ENCODE measurements at places on chromosomes 12 and 14.

DNA sequence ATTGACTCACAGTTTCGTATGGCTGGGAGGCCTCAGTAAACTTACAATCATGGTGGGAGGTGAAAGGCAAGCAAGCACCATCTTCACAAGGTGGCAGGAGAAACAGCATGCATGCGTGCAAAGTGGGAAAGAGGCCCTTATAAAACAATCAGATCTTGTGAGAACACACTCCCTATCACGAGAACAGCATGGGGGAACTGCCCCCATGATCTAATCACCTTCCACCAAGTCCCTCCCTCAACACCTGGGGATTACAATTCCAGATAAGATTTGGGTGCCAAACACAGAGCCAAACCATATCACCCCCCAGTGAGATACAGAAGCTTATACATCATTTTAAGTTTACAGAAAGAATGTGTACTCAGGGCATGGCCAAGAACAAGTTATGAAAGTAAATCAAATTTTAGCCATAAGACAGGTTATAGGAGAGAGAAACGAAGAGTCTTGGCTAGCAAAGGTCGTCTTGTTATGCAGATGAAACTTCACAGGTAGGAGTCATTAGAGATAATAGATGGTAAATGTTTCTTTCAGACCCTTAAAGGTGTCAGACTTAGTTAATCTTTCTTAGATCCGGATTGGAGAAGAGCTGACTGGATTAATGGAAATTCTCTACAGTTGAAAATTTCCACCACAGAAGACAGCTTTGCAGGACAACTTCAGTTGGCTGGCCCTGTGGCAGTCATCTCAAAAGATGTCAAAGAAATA is 79.8 kb upstream of the SEL1L start:
- no peaks in the 10 kb centered on the region for H3K4me1 ChIP-seq
- no peaks in the 10 kb centered on the region for H3K36me3 ChIP-seq
- no peaks in the 10 kb centered on the region for H3K27me3 ChIP-seq
- H3K27ac ChIP-seq = no peak overlapping the region

DNA sequence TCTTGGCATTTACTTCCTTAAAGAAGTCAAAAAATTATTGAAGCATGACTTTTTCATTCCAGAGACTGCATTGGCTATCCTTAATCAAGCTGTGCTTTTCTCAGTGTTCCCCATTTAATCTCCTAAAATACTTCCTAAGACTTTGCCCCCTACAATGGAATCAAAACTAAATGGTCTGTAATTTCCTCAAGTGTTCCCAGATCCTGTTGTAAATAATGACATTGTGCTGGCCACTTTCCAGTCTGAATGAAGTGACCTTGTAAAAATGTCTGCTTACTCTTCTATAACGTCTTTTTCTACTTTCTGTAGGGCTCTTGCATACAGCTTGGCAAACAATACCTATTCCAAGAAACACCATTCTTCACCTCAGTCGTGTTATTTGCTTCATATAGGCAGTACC is 45.3 kb upstream of the MBIP start:
- H3K36me3 ChIP-seq = no peaks in the 10 kb centered on the region
- H3K27ac ChIP-seq = no peak overlapping the region
- DNase-seq = no peak
- no peak overlapping the region for H3K4me3 ChIP-seq
- H3K4me1 ChIP-seq = no peaks in the 10 kb centered on the region

DNA sequence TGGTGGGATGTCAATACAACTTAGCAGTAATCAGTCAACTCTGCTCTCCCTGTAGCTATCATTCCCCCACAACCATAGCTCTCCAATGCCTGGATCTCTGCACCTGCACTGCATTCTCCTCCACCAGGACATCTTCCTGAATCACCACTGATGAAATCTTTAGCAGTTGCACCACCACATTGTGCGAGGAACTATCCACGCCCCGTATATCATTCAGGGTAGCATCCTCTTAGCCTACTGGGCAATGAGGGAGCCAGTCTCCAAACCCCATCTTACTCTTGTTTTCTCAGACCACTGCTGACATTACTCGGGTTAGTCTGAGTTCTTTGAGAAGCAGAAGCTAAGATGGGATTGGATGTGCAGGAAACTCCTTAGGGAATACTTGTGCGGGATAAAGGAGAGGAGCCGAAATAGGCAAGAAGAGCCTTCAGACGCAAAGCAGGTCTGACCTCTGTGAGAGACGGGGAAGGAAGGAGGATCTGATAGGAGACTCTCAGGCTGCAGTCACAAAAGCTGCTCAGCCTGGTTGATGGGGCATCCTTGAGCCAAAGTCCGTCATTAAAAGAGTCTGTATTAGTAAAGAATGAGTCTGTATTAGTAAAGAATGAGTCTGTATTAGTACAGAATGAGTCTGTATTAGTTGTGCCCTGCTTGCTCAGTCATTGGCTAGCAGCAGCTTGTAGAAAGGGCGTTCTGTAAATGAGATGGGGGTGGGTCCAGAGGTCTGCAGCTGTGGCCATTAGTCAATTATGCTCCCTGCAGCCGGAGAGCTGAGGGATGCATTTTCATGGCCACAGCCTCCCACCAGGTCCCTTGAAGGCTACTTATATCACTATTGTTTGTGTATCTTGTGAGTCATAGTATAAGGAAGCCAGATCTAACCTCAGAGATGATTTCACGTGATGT is 49.6 kb upstream of the RASSF3 start:
- H3K4me1 ChIP-seq = no peaks in the 10 kb centered on the region
- no peaks in the 10 kb centered on the region for H3K27me3 ChIP-seq
- DNase-seq = no peak
- no peaks in the 10 kb centered on the region for H3K36me3 ChIP-seq
- H3K4me3 ChIP-seq = no peak overlapping the region

DNA sequence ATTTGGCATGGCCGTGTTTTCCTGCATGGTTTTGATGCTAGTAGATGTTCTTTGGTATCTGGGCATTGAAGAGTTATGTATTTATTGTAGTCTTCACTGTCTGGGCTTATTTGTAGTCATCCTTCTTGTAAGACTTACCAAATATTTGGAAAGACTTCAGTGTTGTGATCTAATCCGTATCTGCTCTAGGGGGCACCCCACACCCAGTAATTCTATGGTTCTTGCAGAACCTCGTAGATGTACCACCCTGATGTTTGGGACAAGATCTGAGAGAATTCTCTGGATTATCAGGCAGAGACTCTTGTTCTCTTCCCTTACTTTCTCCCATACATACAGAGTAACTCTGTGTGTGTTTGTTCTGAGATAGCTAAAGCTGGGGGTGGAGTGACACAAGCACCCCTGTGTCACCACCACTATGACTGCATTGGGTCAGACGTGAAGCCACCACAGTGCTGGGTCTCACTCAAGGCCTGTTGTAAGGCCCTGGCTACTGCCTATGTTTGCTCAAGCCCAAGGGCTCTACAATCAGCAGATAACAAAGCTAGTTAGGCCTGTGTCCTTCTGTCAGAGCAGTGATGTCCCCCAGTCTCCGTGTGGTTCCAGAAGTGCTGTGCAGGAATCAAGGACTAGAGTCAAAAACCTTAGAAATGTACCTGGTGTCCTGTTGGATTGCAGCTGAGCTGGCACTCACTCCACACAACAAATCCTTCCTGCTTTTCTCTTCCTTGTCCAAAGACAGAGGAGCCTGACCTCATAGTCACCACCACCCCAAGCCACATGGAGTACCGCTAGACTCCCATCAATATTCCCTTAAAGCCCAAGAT is 9.6 kb downstream of the RDH16 start:
- no peak overlapping the region for H3K4me3 ChIP-seq
- no peak overlapping the region for H3K27ac ChIP-seq
- H3K4me1 ChIP-seq = no peaks in the 10 kb centered on the region
- no peak for DNase-seq
- no peaks in the 10 kb centered on the region for H3K27me3 ChIP-seq
- no peaks in the 10 kb centered on the region for H3K36me3 ChIP-seq

- no peak overlapping the region for H3K4me3 ChIP-seq
- DNase-seq = no peak
- no peak overlapping the region for H3K27ac ChIP-seq
- H3K36me3 ChIP-seq = no peaks in the 10 kb centered on the region
Measured at GRCh38 chr14:36367985-36368774, 47.7 kb upstream of the MBIP start.

DNA sequence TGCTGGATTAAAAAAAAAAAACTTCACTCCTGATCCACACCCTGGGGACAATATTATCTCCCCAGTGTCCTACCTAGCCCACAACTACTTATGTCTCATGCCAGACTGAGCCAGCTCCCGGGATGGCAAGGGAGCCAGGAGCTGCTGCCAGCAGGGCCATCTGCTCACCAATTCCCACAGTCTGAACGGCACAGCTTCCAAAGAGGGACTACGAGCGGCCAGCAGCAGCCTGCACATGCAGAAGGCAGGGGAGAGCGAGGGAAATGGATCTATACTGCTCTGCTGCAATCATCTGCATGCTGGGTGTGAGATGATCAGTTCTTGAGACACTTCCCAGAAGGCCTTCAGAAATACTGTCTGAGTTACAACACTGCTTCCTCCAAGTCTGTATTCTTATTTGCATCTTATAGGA is 11.1 kb downstream of the SSH1 start:
- H3K4me3 ChIP-seq = no peak overlapping the region
- no peaks in the 10 kb centered on the region for H3K27me3 ChIP-seq
- DNase-seq = no peak
- no peaks in the 10 kb centered on the region for H3K36me3 ChIP-seq

GRCh38 chr12:6158749-6159148 is 34.3 kb upstream of the VWF start:
- H3K27ac ChIP-seq = no peak overlapping the region
- H3K27me3 ChIP-seq = no peaks in the 10 kb centered on the region
- no peaks in the 10 kb centered on the region for H3K36me3 ChIP-seq

DNA sequence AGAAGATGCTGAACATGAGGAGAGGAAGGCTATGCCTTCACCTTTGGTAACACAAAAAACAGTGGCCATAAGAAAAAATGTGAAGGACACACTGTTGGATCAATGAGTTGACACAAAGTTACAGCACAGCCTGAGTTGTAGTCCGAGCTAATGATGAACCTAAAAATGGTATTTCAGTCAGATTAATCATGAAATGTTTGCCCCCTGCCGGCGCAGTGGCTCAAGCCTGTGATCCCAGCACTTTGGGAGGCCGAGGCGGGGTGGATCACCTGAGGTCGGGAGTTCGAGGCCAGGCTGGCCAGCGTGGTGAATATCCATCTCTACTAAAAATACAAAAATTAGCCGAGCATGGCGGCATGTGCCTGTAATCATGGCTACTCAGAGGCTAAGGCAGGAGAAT is 1.3 kb upstream of the CAPRIN2 start:
- no peak overlapping the region for H3K4me3 ChIP-seq
- no peaks in the 10 kb centered on the region for H3K27me3 ChIP-seq
- H3K36me3 ChIP-seq = no peaks in the 10 kb centered on the region
